GM10248 (cell line): ENCODE measurements at places on chromosomes 1 and 21.

- no peak for DNase-seq
These were observed 36.9 kb upstream of the OR2B11 start for GRCh38 chr1:247494767-247495166.

GRCh38 chr21:43634618-43635017, 24.7 kb downstream of the HSF2BP start:
- no peak for DNase-seq

GRCh38 chr1:9075022-9075421, 5.6 kb upstream of the SLC2A5 start:
- no peak for DNase-seq

- no peak for DNase-seq
These were observed 21.5 kb downstream of the UBE2G2 start for GRCh38 chr21:44780137-44780502.

DNA sequence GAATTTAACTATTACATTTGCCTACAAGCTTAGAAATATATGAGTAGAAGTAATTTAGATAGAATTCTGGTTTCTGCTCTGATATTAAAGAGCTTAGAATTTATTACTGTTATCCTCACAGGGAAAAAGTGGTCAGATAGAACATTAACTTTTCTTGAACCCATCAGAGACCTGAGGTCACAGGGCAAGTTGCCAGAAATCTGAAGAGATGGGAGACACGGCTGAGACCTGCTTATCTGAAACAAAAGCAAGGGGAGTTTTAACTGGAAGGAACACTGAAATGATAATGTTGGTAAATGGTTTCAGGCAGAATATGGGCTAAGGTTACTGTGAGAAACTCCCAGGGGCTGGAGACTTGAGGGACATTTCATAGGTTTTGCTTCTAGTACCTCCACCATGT, 28.0 kb upstream of the USP25 start:
- DNase-seq: no peak

DNA sequence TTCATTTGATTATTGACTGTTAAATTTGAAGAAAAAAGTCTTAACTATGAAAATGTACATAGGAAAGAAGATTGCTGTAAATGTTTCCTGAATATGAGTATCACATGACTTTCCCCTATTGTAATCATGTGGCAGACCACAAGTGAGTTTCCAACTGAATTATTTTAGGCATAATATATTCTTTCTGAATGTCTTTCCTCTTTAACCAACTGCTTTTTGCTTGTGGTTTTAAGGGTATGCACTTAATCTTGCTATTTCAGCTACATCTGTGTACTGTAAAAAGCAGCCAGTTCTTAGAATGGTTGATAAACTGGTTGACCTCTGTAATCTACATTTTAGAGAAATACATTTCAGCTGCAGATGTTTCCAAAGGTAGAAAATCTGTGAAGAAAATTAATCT, 400.7 kb downstream of the NEGR1 start:
- no peak for DNase-seq

DNA sequence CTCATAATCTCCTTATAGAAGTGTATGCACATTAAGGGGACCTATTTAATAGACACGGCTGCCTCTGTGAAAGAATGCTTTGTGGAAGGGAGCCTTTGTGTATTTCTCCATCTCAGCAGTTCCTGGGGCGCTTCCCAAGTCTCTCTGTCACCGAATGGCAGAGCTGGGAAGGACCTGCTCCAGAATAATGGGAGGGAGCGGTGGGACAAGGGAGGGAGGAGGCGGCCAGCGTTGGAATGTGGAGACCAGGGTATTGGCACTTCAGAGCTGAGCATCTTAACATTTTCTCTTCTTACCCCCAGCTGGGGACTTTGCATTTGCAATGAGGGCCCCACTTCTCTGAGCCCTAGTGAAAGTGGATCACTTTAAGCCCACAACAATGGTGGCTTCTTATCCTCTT, 23.9 kb downstream of the CACHD1 start:
- no peak for DNase-seq

- no peak for DNase-seq
These were observed 44.4 kb downstream of the COL11A1 start for GRCh38 chr1:103063921-103064320.

DNA sequence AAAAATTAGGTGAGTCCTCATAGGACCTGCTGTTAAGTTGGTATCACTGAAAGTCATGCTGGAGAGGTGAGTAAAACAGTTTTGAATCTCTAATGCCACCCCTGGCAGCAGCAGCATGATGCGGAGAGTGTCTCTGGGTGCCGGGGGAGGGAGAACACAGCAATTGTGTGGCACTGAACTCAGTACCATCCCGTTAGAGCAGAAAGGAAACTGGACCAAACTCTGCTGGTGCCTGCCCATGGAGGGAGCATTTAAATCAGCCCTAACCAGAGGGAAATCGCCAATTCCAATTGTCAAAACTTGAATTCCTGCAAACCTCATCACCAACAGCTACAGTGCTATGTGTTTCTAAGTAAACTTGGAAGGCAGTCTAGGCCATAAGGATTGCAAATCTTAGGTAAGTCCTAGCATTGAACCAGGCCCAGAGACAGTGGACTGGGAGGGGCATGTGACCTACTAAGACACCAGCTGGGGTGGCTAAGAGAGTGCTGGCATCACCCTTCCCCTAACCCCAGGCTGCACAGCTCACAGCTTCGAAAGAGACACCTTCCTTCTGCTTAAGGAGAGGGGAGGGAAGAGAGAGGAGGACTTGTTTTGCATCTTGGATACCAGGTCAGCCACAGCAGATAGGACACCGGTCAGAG, 30.0 kb downstream of the CD53 start:
- no peak for DNase-seq

DNA sequence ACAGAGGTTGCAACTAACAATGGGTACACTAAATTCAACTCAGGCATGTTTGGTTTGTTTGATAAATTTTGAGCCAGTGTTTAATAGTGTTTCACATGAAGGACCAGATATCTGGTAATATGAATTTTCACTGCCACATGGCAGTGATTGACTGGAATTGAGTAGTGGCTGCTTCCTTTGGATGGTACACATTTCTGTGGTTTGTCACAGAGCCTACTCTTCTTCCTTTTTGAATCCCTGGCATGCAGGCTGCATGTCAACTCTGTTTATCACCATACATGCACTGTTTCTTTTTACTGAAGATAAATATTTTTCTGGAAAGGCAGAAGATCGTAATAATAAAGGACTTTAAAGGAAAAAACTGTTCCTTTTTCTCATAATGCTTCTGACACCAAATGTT, 35.5 kb downstream of the SDCCAG8 start:
- no peak for DNase-seq

DNA sequence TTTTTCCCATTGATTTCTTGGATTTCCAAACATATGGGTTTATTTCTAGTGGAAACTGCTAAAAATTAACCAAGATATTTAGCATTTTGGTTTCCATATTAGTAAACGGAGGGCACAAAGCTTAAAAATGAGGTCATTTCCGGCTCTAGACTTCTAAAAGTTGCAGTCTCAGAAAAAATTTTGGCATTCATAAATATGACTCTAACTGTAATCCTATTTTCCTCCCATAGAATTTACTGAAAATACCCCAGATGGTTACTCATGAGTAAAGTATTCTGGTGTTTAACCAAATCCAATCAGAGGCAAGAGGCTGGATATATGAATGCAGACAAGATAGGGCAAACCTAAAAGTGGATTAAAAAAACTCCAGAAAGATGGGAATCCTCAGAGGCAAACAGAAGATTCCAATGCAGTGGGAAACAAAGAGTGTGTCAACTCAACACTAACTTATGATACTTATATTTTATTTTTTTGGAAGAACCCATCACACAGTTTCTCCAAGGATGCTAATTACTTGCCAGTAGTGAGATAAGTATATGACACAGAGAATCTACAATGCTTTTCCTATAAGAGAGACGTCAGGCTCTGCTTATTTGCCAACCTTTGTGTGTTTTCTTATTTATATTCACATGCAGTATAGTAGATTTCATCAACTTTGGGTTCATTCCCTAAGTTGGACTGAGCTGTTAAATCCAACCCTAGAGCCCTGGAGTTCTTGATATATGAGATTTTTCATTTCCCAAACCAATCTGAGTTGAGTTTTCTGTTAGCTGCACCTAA, 90.1 kb upstream of the BCL10 start:
- DNase-seq: no peak

DNA sequence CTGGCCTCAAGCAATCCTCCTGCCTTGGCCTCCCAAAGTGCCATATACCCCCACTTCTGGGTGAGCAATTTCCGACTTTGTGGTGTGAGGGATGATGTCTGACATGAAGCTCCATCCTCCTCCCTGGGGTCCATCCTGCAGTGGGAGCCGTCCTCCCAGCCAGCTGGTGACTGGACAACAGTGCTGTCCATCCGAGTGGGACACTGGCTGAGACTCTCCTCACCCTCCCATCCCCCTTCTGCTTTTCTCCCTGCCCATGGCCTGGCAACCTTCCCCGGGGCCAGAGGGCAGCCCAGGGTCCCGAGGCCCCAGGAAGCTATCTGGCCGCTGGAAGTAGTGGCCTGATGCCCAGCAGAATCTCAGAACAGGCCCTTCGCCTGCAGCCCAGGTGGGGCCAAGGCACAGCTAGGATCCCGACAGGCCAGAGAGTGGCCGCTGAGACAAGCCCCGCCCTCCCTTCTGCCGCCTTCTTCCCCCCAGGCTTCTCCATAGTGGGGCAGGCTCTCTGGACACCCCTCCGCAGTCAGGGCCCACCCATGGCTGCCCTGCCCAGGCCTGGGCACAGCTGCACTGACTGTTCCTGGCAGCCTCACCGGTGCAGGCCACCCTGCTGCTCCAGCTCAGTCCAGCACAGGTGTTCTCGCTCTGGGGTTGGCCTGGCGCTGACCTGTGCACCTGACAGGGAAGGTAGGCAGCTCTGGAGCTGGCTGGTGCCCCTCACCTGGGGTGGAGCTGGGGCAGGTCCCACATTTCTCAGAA, 8.4 kb upstream of the FAAP20 start:
- DNase-seq: no peak

- DNase-seq: no peak
These were observed 23.4 kb downstream of the RD3 start for GRCh38 chr1:211468595-211468994.

- DNase-seq: no peak
These were observed 98.1 kb upstream of the GJB5 start for GRCh38 chr1:34656731-34657130.

GRCh38 chr1:163173121-163173520, 29.6 kb downstream of the RGS5 start:
- no peak for DNase-seq

GRCh38 chr1:24996983-24997893, 67.2 kb upstream of the RUNX3 start:
- DNase-seq: peak; percentile 54

DNA sequence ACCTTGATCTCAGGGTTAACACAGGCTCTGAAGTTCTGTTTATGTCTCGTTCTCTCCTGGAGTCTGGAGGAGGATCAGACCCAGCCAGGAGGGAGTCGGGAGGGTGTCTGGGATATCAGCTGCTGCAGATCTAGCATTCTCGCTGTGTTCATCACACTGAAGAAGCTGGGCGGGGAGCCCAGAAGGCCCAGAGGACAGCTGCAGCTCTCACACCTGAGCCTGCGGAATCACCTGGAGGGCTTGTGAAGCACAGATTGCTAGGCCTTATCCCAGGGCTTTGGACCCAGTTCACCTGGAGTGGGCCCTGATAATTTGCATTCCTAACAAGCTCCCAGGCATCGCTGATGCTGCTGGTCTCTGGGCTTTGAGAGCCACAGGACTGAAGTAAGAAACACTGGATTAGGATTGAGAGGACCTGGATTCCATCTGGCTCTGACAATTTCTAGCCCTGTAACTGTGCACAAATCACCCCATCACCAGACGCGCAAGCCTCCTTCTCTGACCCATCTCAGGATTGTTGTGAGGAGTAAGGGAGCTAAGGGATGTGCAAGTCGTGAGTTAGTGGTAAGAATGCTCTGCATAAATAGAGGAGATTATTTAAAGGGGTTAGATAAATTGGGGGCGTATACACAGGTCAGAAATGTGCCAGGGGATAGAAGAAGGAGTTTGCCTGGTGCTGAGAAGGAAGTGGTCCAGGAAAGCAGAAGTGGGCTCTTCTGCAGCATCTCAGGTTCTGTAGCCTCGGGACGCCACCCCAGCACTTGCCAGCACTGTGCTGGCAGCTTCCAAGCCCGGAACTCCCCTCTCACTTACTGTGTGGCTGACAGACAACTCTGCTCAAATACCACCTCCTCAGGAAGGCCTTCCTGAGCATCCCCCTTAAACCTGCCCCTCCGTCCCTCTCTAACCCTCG, 19.1 kb downstream of the ABCA4 start:
- DNase-seq: no peak

DNA sequence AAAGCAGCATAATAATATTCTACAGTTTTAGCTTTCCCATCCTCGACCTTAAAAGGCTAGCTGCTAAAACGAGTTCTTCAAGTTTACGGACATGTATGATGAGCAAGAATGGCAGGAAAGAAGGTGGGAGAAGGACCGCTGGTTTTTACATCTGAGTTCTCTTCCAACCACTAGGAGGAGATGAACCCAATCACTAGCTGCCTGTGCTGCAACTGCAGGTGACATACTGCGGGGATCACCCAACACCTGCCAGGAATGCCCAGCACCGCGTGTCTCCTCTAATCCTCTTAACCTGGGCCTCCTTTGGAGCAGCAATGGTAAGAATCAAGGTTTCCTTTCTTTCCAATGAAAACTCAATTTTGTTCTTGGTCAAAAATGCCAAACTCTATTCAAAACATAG, 23.5 kb downstream of the TOR3A start:
- DNase-seq: no peak

GRCh38 chr1:40944841-40945430, 34.6 kb upstream of the CTPS1 start:
- DNase-seq: no peak

GRCh38 chr21:41678924-41679318, 87.9 kb downstream of the RIPK4 start:
- no peak for DNase-seq

DNA sequence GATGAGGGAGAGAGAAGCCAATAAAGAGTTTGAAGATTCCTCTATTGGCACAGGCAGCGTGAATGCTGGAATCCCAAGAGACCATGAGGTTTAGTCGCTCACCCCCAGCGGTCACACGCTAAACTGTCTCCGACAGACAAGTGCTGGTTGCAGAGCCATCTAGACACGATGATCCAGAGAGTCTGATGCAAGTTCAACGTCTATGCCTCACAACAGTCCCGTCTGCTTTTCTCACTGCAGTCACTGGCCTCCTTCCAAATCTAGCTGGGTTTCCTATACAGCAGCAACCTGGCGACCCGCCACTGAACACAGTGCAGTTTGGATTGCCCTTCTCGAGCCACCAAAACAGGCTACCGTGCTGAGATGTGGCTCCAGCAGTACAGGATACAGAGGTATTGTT, 98.6 kb upstream of the KRTAP19-8 start:
- no peak for DNase-seq

DNA sequence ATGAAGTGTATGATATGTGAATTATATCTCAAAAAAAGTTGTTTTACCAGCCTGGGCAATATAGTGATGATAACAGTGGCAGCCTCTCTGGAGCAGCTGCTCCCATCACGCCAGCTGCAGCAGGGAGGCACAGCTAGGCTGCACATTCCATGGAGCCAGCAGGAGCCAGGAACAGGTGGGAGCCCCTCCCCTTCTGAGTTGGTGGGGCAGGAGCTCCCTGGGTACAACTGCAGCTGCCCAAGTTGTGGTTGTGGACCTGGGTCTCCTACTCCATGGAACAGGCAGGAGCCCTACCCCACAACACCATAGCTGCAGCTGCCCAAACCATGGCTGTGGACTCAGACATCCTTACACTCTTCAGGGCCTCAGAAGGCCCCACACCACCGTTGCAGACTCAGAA, 21.7 kb upstream of the FNBP1L start:
- DNase-seq: no peak
